ENCODE measurements at places on chromosomes 2 and 18.

DNA sequence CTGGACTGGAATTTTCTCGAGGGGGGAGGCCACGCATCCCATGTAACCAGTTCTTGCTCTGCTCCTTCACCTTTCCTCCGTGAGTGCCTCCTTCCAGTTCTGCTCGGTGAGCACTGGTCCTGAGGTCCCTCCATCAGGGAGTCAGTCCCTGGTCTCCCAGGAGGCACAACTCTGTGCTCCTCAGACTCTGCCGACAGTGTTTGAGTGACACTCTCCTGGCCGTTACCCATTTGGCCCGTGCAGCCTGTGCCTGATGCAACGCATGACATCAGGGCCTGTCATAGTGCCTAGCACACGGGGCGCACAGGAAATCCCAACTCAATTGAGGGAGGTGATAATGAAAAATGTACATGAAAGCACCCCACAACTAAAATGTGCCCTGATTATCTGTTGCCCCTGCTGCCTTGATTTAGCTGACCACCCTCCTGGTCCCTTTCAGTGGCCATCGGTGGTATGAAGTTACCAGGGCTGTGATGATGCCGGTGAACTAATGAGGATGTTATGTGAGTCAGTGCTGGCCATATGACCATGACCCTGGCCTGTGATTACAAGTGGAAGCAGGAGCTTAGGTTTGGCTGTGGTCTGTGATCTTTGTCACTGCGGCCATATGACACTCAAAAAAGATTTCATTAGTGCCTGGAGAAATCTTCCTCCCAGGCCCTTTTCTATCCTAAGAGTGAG lies 144.6 kb downstream of the TDRD15 start:
- no peak for DNase-seq

DNA sequence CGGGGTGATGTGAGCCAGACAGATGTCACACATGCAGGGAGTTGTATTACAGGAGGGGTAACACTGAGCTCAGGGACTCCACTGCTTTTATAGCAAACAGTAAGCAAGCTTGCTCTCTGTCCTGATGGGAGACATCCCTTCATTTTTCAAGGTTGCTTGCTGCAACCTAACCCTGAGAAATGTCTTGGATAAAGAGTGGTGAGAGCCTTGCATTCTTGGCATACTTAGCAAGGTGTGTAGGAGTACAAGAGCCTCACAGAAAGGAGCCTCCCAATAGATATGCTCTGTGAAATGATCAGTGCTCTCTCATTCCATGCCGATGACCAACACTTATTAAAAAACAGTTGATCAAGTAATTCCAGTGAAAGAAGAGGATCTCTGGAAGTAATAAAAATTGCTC lies 8.1 kb downstream of the PFN4 start:
- no peak for DNase-seq

GRCh38 chr18:54387631-54388030 lies 29.9 kb downstream of the C18orf54 start:
- no peak for DNase-seq

DNA sequence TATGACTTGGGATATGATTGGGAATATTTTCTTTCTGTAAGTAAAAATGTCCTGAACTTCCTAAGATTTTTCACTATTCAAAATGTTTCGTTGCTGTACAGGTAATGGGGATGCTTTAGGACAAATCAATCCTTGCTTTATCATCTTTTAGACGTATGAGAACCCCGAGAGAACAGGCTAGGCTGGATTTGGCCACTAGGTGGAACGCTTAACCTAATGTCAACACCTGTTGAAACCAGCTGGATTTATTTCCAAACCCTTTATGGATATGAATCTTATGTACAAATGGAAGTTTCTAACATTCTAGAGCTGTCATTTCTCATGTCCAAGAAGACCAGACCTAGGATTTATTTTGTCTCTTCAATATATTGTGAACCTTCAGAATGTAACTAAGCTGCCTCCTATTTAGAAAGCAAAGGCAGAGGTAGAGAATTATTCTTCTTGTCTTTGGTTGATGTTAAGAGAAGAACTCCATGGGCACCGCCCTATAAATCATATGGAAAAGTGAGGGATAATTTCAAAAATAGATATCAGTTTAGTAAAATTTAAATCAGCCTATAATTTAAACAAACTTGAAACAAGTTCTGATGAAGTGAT lies 96.7 kb downstream of the PMAIP1 start:
- peak; percentile 52 for DNase-seq

DNA sequence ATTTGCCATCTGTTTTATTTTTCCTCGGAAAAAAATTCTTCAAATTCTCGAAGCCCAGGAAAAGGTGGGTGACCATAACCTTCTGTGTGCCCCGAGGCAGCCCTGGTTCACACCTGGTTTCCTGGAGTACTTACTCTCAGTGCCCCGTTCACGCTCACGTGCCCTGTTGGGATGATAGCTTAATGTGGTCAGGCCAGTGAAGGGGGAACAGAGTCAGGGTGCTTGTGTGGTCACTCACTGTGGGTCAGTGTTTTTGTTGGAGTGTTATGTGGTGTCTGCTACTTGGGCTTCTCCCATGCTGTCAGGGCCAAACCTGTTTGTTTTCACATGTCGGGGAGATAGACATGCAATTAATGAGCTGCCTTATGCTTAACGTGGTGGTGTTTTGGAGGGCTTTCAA lies 78.1 kb downstream of the MAP4K4 start:
- DNase-seq: no peak

GRCh38 chr2:20637147-20637546 lies 13.8 kb downstream of the HS1BP3 start:
- DNase-seq: no peak

DNA sequence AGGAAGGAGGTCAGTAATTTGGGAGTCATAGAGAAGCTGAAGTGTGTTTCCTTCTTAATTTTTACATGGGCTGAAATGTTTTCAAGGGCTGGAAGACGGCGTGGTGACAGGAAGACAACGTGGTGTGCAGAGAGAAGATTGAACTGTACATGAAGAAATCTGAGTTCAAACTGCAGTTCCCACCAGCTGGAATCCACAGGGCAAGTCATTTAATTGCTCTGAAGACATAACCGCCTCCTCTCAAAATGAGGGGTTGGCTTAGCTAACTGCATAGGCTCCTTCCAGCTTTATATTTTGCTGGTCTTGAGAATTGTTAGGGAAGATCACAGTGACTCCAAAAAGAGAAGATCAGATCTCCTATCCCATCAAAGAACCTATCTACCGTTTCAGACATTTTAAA lies 103.9 kb downstream of the SLC8A1 start:
- peak; percentile 60 for DNase-seq

DNA sequence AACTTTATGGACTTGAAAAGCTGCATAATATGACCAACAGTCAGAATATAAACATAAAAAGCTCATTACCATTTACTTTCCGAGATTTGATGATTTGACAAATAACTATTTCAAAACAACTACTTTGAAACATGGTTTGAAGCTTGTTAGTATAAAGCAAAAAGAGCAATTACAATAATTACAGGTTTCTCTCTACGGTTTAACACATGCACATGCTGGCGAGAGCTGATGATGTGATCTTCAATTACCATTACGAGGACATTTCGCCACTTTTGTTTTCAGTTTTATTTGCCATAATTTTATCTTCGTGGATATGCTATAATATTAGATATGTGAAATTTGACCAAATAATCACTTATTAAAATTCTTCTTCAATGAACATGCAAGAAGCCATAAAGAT lies 270.1 kb downstream of the TCF4 start:
- DNase-seq: no peak

GRCh38 chr18:27135504-27136207 lies 49.5 kb downstream of the CHST9 start:
- DNase-seq: no peak

GRCh38 chr2:18762667-18763066 lies 173.3 kb upstream of the NT5C1B start:
- DNase-seq: no peak

- no peak for DNase-seq
Observed at GRCh38 chr2:180143633-180144337, 136.7 kb upstream of the CWC22 start.

DNA sequence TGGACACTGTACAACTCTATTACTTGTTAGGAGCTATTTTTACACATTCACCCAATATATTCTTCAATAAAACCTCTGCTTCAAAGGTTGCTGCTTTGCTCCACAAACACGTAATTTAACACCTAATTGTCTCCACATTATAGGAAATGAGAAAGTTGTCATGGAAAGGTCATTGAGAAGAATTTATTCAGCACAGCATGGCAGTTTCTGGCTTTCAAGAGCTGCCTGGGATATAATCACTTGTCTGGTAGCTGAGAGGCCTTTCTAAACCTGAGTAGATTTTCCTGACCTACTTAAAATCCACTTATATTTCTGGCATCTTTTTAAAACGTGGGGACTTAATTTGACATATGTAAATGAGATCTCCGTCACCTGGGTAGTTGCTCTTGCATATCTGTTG lies 216.1 kb downstream of the ZNF804A start:
- peak; percentile 35 for DNase-seq

DNA sequence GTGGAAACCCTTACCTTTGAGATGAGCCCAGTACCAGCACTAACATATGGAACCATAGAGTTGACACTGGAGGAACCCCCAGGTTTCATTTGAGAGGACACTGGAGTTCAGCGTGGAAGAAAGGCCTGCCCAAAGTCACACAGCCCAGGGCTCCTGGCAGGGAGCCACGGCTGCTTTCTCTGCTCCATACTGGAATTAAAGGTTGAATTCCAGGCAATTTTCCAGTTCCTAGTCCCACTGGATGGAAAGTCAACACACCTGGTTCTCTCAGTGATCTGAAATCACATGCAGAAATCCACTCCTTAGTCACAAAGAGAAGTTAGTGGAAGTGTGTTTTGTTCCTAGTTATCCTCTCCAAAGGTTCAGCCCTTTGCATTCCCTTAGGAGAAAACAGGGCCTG lies 336.1 kb upstream of the SKOR2 start:
- no peak for DNase-seq

DNA sequence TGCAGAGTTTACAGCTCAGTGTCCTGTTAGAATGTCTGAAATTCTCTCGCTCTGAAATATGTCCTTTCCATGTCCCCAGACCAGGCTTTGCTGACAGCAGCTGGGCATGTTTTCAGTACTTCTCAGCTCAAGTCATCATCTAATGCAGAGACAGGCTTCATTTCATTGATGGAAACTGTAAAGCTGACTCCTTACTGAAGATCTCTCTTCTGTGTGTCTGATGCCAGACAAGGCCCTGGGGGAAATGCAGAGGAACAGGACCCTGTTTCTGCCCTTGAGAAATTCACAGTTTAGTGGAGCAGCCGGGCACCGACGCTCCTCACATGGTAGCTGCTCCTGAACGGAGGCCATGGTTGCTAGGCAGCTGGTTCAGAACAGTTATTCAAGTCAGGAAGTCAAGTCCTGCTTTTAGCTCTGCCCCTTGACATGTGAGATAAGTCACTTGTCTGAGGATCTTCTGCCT lies 24.6 kb upstream of the FZD7 start:
- no peak for DNase-seq

GRCh38 chr2:24009680-24010476 lies at the start of gene MFSD2B:
MFSD2B (plus strand) TSS chr2:24010085; CDS start chr2:24010097, 12 bp downstream.
- DNase-seq: no peak

All from A673 (cell line).